ENCODE measurements at places on chromosomes 4 and X.

DNA sequence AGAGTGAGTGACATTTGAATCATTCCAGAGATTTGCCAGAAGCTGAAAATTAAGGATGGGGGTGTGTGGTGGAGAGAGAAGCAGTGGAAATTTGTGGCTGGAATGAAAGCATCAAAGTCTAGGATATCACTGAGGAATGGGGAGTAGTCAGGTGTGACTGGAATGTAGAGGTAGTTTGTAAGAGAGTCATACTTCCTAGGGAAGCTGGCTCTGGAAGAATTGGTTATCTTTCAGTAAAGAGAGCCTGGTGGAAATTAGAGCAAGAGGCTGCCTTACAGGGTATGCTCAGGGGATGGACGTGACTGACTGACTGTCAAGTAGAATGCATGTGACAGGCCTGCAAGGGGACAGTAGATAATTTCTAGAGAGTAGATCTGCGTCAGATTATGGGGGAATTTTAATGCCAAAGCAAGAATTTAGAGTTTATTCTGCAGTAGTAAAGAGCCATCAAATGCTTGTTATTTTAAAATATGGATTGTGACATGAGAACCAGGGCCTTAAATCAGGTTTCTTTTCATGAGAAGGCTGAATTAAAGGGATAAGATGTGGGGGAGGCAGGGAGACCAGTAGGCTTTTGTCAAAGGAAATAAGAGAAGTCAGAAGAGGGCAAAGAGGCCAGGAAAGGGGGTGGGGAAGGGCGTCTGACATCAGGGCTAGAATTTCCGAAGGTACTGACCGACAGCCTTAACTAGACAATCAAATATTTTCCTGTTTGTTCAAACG, 109.9 kb downstream of the AFF1 start:
- no peak for DNase-seq

- DNase-seq = no peak
Observed at GRCh38 chrX:141879616-141880015, 24.1 kb upstream of the MAGEC1 start.

- no peak for DNase-seq
Observed at GRCh38 chr4:174592256-174592984, 70.1 kb upstream of the HPGD start.

- no peak for DNase-seq
Observed at GRCh38 chrX:9746148-9746888, 19.3 kb downstream of the GPR143 start.

GRCh38 chr4:77142646-77143028, 14.4 kb upstream of the CCNG2 start:
- DNase-seq = no peak

GRCh38 chrX:130028196-130028595, 45.8 kb downstream of the BCORL1 start:
- no peak for DNase-seq

DNA sequence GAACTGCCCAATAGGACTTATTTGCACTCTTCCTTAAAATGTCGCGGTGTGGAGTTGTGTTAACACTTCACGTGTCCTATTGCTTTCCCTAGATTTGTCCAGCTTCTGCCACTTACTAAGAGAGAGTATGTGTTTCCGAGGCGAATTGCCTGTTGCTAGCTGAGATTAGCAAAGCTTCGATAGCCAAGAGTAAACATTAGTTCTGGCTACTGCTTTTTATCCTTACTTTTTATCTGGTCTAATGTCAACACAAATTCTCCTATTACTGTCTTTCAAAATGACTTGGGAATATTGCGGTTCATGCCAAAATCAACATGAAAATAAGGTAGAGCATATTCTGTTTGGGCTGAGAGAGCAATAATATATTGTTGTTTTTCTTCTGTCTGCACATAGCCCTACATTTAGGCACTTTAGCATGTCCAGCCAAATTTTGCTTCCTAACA, 90.4 kb upstream of the VEGFC start:
- no peak for DNase-seq

- peak; percentile 58 for DNase-seq
Observed at GRCh38 chr4:182828360-182829025, 88.7 kb downstream of the DCTD start.

DNA sequence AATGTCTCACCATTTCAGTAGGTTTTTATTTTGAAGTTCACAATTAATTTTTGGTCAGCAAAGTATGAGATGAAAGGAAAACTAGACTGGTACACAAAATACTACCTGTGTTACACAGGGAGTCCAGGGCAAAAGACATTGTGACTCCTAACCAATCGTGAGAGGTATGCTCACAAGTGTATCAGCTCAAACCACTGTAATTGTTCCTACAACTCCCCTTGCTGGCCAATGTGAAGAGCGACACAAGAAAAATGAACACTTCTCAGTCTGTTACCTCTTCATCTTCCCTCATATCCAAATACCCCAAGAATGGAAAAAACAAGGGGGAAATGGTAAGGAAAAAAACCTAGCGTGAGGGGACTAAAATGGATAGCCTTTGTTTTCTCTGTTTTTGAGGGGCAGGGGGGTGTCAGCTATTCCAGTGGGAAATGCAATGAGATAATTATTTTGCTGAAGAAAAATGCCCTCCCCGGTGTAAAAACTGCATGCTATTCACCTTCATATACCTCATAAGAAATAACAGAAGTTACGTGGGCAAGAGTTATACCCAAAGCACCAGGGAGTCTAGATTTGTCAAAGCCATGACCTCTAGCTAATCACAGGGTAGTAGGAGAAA, 30.6 kb upstream of the NSUN7 start:
- DNase-seq = peak; percentile 27

DNA sequence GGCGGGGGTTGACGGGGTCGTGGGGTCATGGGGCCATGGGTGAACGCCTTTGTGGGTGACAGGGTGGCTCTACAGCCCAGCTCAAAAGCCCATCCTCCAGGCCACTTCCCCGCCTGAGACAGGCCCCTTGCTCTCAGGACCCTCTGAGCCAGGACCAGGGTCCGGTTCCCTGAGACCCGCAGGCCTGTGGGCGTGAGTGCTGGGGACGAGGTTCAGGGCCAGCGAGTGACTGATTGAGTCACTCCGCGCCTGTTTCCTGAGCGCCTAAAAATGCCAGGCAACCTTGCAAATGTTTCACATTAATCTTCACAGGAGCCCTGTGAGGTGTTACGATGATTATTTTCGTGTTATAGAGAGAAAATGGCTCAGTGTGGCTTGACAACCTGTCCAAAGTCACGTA, 97.8 kb downstream of the ZNF674 start:
- DNase-seq = no peak

DNA sequence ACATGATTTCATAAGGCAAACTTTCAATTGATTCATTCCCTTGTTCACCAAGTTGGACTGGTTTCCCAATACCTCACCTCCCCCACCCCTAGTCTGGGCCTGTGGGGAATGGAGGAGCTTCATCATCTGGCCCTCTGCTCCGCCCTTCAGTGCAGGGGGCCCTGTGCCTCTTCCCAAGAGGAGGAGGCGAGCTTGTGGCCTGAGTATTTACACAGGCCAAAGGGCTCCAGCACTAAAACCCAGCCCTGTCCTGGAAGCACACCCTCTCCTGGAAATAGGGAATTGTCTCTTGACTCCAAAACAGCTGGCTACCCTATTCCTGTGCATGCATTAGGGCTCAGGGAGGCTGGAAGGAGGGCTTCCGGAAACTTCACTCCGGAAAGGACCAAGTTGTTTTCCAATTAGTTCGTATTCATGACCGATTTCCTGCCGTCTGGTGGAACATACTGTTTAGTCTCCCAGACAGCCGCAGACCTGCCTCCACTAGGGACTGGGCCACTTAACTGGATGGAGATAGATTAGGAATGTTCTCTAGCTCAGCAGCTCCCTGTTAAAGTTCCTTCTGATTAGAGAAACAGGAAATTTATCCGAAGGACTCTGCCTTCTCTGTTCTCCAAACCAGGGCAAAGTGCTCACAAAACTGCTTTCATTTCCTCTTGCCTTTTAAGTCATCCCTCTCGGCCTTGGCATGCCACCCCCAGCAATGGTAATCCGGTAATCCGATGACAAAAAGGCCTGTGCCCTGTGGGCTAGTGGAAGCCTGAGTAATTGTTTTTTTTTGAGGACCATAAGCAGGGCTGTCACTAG, 5.8 kb downstream of the SRPX2 start:
- DNase-seq = no peak

- peak; percentile 53 for DNase-seq
Observed at GRCh38 chr4:20356565-20356964, 104.9 kb downstream of the SLIT2 start.

GRCh38 chrX:50712777-50713176, 101.2 kb downstream of the SHROOM4 start:
- DNase-seq = no peak

GRCh38 chr4:140271553-140271952, 101.9 kb upstream of the SCOC start:
- no peak for DNase-seq

DNA sequence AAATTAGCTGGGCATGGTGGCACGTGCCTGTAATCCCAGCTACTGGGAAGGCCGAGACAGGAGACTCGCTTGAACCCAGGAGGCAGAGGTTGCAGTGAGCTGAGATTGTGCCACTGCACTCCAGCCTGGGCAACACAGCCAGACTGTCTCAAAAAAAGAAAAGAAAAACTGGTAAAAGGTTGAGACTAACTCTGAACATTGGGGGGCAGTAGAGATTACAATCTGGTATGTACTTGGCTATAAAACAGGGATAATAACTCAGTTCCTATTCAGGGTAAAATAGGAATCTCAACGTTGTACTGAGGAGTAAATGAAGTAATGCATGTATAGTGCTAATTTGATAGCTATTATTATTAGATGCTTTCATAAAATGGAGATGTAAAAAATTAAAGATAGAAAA, 12.5 kb upstream of the KLF8 start:
- no peak for DNase-seq
